Nasal cavity respiratory epithelium epithelial cell of viscerocranial mucosa (primary cell): ENCODE measurements at places on chromosomes 4 and X. TPM values are rescaled to one million over a fixed set of nuclear protein-coding genes. Genes with fewer than 3 reads are reported as not detected.

The SUPT20HL2 gene
- total RNA-seq: not detected in 2 replicates

The BTK gene
- not detected in 2 replicates for total RNA-seq

The VCX gene
- not detected in 2 replicates for total RNA-seq

The CCDC149 gene
- total RNA-seq: 4.4 and 10.6 TPM in 2 replicates

The TEC gene
- 1.4 and 1.6 TPM in 2 replicates for total RNA-seq

The MAGEA12 gene
- not detected in 2 replicates for total RNA-seq
